OCI-M1 (cell line): ENCODE measurements at places on chromosomes 3 and 15.

DNA sequence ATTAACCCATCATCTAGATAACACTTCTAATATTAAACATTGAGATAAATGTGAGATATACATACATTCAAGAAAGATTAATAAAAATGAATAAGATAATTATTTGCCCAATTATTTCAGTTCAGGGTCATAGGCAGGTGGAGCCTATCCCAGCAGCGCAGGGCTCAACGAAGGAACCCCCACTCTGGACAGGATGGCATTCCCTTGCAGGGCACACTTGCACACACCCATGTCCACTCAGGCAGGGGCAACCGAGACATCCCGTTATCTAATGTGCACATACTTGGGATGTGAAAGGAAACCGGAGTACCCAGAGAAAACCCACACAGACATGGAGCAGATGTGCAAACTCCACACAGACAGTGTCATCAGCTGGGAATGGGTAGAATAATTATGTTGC is 175.4 kb upstream of the CMC1 start:
- DNase-seq = no peak

DNA sequence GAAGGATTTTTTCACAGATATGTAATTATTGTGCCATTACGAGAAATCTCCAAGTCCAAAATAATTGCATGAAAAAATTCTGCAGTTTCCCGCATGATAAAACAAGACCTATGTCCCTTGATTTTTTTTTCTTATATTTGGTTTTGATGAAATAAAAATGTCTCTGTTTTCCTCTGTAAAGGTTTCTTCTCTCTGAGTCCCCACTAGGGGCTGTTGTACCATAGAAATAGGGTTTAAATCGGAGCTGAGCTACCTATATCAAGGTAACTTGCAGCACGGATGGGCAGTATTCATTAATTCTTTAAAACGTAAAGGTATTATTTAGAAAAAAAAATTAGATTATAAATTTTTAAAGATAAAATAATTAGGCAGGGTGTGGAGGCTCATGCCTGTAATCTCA is 66.6 kb upstream of the IGF1R start:
- no peak for DNase-seq

- no peak for DNase-seq
These were observed 27.3 kb downstream of the BCL2L10 start for GRCh38 chr15:52085299-52085698.

- DNase-seq = no peak
These were observed 149.9 kb downstream of the LRRK1 start for GRCh38 chr15:101068961-101069653.

GRCh38 chr3:57556459-57557084 is 498 bp downstream of the PDE12 start:
- DNase-seq = peak; percentile 41

DNA sequence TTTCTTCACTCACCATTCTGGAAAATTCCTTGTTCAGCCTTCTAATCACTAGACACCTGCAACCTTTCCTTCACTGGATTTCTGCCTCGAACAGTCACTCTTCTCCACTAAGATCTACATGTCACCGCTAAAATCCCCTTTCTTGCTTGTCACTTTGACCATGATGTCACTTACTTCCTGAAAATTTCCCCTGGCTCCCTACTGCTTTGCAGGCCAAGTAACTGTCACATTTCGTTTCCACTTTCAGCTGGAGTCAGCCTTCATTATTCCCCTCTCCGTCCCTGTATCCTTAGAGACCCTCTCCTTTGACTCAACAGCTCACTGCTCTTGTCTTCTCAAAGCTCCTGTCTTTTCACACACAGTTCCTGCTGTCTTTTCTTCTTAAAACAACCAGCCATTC is 15.9 kb downstream of the CHL1 start:
- DNase-seq = peak; percentile 14

GRCh38 chr3:135807879-135808278 is 157.6 kb upstream of the PPP2R3A start:
- no peak for DNase-seq
